Fibroblast of skin of left biceps (primary cell): ENCODE measurements at places on chromosomes 1 and 21.

GRCh38 chr1:42952303-42953001, 6.2 kb downstream of the SLC2A1 start:
- no peak for DNase-seq

DNA sequence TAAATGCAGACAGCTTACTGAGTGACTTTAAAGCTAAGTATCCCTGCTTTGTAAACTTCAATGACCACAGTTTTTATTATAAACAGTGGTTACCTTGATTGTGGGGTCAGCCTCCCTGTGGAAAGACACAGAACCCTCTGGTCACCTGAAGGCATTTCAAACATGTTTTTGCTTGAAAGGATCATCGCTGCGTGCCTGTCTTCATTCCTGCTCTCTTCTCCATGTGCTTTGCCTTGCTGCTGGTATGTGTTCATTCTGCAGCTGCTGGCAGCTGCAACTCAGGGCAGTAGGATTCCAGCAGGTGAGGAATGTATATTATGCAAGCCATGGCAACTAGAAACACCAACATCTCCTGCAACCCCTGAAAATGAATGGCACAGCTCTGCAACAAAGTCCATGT, 81.0 kb upstream of the VAV3 start:
- no peak for DNase-seq

- no peak for DNase-seq
These were observed 43.6 kb downstream of the ZBTB8OS start for GRCh38 chr1:32606565-32607371.

GRCh38 chr21:16873176-16873575, 639.7 kb upstream of the CXADR start:
- DNase-seq: no peak

- peak; percentile 73 for DNase-seq
These were observed 299.4 kb upstream of the LYPLAL1 start for GRCh38 chr1:218874313-218874712.

- DNase-seq: no peak
These were observed 1.5 kb downstream of the FAM163A start for GRCh38 chr1:179744401-179745130.

- DNase-seq: no peak
These were observed 45.0 kb upstream of the ADARB1 start for GRCh38 chr21:45029298-45029947.

- DNase-seq: no peak
These were observed 63.6 kb upstream of the GALNT2 start for GRCh38 chr1:230003409-230003808.

DNA sequence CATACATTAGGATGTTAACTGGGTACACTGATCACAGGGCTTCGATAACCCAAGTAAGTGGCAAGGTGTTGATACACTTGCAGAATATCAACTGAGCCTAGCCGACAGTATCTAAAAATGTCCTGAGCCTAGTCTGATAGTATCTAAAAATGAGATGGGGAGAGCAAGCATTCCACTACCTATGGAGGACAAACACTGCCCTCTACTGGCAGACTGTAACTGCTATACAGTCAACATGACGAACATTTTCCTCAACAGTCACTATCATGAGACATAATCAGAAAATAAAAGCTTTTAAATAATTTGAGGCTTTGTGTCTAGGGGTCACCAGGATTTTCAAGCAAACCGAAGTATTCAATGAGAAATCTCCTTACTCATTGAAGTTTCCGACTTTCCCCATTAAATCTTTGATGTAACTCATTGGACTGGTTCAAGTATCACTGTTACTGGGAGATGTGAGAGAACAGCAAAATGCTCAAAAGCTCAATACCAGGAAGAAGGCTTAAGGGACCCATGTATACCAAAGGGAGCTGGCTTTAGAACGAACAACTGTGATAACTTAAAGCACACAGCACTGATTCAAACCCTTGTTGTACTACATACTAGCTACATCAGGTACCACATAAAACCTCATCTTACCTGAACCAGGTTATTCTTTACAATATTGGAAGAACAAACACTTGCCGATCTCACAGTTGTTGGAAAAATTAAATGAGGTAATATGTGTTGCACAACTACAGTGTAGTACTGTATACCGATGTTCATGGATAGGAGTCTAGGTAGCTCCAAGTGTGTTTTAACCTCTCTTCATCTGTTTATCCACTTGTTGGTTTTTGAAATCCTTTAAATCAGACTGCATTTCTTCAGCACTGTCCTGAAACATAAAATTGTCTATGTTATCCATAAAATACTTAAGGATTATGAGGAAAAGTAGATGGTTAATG, 31.1 kb upstream of the SLC45A3 start:
- DNase-seq: peak; percentile 42

- DNase-seq: no peak
These were observed 506 bp downstream of the JUN start for GRCh38 chr1:58783090-58783992.
